ENCODE measurements at places on chromosomes 5 and 9. TPM values are rescaled to one million over a fixed set of nuclear protein-coding genes. Genes with fewer than 3 reads are reported as not detected.

- DNase-seq = no peak
These were observed 58.8 kb upstream of the IGFBPL1 start for GRCh38 chr9:38482918-38483592.

- no peak for DNase-seq
These were observed 1.5 kb upstream of the TBC1D9B start for GRCh38 chr5:179909224-179909623.

DNA sequence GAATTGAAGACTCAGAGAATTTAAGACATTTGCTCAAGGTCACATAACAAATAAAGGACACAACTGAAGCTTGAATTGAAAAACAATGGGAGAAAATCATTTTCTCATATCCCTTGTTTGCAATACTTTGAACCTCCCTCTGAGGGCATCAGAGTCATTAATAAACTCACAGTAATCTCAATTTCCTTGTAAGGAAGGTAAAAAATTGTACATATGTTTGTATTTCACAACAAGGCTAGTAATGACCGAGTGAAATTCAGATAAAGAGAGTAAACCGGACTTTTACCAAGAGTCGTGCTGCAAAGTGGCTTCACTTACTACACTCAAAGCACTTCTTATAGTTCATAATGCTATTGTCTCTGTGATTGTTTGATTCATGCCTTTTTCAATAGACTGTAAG, 665.0 kb downstream of the NR2F1-AS1 start:
- DNase-seq = no peak

- DNase-seq = no peak
These were observed 437 bp upstream of the TRIM41 start for GRCh38 chr5:181222630-181223057.

DNA sequence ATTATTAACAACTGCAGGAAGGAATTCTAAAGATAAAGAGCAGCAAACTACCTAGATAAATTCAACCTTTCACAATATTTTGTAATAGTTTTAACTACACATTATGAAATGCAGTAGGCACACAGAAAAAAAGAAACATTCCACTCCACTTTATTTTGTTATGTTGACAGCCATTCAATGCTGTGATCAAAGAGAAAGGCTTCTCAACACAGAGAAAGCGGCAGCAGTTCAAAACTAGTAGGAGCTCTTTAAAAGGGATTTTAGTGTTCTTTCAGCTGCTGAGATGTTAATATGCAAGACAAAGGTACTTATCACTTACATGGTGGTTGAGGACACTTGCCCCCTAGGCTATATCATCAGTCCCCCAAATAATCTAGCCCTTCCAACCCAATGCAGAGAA, 11.6 kb downstream of the CEMIP2 start:
- no peak for DNase-seq

DNA sequence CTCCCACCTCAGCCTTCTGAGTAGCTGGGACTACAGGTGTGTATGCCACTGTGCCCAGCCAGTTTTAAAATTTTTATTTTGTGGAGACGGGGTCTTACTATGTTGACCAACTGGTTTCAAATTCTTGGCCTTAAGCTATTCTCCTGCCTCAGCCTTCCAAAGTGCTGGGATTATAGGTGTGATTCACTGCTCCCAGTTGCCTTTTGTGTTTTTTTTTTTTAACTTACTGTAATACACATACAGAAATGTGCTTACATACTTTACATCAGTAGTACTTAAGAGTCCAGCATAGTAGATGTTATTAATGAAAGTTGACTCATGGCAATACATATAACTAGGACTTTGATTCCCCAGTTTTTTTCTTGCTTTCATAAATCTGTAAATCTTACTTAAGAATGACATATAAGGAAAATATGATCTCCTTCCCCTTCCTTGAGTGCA, 4.7 kb downstream of the MAN2A1 start:
- no peak for DNase-seq

- no peak for DNase-seq
These were observed 42.9 kb downstream of the DBH start for GRCh38 chr9:133679056-133679455.

DNA sequence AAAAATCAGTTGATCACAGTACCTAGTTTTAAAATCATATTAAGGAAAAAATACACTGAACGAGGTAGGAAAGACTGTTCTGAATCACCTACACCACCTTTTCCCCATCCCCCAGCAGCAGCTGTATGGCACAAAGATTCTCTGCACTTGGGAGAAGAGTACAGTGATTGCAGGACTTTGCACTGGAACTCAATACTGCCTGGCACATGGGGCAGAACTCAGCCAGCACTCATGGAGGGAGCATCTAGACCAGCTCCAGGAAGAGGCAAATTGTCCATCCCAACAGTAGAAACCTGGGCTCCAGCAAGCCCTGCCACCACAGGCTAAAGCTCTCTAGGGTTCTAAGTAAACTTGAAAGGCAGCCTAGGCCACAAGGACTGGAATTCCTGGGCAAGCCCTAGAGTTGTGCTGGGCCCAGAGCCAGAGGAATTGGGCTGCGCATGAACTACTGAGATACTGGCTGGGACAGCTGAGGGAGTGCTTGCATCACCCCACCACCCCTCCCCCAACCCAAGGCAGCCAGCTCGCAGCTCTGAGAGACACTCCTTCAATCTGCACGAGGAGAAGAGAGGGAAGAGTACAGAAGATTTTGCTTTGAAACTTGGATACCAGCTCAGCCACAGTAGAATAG, 654.4 kb upstream of the CDH6 start:
- no peak for DNase-seq

DNA sequence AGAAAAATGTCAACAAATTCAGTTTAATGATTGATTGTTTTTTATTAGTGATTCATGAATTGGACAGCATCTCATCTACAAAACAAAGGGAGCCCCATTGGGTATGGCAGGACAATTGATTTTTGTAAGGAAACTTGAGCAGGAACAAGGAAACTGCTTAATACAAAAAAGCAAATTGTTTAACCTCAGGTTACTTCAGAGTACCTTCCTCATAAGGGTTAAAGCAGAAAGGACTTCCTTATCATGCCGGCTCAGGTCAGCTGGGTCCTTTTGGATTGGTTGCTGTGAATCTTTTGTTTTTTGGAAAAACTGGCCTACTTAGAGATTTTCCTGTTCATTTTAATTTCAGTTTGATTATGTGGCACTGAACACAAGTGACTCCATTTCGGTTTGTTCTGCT, 211.8 kb downstream of the ARRDC3 start:
- no peak for DNase-seq

DNA sequence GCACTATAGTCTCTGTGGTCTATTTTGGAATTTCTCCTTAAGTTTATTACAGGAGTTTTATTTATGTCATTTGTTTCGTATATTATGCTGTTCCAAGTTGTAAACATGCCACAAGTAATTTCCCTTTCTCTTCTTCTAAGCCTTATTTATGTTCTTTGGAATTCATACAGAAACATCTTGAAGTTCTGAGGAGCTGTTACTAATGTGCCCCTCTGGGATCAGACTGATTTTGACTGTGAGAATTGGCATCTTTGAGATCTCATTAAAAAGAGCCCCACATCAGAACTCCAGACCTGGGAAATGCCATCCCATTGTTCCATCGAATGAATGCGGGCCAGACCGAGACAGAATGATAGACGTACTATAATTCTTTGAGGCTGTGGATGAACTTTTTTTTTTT, 138.8 kb upstream of the CD180 start:
- DNase-seq = no peak

DNA sequence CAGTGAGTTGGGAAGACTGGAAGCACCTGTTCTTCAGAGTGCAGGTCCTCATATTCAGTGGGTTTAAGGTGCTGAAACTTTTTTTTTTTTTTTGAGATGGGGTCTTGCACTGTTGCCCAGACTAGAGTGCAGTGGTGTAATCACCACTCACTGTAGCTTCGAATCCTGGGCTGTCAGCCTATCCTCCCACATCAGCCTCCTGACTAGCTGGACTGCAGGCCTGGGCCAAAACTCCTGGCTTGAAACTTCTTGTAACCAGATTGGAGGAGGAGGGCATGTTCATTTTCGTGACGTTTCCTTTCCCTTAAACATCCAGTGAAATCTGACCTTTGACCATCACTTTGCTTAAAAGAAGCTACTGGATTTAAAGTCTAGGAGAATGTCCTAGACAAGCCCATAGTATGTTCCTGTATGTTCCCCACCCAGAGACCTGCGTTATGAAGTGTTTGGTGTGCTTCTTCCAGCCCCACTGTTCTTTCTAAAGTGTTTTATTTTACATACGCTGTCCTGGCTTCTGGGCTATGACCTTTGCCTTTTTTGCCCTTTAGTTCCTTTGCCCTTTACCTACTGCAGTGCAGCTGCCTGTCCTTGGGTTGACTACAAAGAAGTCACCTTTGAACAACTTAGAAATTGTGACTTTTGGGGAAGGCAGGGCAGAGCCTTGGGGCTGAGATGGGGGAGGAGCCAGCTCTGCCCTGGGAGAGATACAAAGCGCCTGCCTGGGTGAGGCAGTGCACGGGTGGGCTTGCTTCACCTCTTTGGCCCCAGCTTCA, 18.4 kb downstream of the TENT4A start:
- no peak for DNase-seq

DNA sequence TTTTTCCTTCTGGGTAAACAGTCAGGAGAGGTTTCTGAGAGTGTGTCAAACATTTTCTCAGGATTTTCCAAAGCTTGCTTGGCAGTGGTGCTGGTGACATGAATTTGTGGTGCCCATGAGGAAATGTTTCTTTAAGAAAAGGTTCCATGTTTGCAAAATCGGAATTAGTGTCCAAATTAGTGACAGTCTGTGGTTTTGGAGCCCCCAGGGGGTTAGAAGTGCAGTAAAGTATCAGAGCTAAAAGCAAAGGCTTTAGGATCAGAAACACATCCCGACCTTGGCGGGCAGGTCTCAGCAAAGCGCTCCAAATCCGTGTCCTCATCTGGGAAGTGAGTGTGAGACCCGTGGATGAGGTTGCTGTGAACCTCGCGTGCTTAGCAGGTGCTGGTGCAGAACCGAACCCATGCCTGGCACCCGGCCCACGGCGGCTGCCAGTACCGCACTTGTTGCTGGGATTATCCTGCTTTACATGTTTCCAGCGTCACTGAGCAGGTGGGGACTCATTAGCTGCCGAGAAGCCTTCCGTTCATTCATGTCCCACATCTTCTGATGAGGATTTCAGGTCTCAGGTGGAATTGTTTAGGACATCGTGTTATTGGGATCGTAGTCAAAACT, 70.8 kb upstream of the COL5A1 start:
- peak; percentile 3 for DNase-seq

DNA sequence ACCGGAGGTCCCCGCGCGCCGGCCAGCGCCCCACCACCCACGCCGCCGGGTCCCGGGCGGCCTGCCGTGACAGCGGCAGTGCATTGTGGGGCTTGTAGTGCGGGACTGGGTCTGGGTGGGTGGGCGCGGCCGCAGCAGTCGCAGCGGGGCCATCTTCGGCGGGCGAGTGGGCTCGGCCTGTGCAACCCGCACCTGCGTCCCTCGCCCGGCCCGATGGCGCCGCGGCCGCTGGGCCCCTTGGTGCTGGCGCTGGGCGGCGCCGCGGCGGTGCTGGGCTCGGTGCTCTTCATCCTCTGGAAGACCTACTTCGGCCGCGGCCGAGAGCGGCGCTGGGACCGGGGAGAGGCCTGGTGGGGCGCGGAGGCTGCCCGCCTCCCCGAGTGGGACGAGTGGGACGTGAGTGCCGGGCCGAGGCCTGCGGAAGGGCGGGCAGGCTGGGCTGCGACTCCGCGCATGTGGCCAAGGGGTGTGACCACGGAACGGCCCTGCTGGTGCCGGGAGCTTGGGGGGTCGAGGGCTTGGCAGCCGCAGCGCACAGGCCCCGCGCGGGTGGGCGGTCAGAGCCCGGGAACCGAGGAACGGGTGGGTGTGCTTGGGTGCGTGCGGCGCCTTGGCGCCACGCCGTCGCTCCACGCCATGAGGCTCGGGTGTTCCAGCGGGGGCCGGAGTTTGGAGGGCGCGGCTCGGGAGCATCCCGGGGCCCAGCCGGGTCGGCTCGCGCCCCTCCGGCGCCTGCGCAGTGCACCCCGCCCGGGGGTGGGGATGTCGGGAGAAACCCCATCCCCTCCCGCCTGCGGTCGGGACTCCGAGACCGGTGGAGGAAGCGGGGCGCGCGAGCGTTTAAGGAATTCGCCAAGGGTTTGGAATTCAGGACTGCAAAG, at the start of gene ARL10:
Gene ARL10, plus strand, starts transcription at position 137 of the 881 bp plus-strand sequence. Its CDS starts 77 bp downstream, at position 214.
- peak; percentile 39 for DNase-seq

DNA sequence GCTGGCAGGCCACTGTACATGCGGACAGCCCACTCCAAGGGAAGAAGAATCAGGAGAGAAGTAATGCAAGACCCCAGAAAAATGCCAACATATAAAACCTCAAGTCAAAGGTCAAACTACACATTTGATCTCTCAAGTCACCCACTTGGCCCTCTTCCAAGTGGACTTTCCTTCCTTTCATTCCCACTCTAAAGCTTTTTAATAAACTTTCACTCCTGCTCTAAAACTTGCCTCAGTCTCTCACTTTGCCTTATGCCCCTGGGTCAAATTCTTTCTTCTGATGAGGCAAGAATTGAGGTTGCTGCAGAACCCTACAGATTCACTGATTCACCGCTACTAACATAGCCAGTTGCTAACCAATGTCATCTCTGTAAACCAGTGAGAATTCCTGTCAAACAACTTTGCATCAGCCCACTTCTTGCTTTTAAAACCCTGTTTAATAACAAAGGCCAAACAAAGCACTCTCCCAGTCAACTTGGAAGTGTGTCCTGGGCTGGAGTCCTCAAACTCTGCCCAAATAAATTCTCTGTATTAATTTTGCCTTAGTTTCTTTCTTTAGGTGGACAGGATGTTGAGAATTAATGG, 6.9 kb upstream of the ATP6V1G1 start:
- no peak for DNase-seq

DNA sequence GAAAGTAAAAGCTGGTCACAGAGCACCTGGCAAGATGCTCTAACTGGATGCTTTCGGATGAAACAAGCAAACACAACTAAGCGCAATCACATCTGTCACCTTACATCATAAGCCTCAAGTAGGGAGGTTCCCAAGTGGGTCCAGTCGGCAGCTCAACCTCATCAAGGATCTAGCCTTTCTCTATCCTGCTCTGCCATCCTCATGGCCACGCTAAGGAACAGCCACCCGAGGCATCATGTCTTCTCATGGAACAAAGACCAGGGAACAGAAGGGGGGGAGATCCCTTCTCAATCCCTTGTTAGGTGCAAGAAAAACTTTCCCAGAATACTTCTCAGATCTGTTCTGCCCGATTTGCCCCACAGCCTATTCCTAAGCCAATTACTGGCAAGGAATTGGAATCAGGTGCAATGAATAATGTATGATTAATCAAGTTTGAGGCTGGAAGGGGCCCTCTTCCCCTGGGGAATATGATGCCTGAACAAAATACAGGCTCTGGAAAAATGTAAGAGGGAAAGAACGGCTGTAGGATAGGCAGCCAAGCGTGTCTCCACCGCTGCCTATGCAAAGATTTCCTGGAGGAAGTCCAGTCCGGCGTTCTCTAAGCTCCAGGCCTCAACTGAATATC, 1.3 kb upstream of the HABP4 start:
- no peak for DNase-seq

GRCh38 chr9:130535818-130536521, 43.4 kb upstream of the FUBP3 start:
- DNase-seq = no peak

GRCh38 chr9:121510766-121511550, 11.3 kb upstream of the GGTA1 start:
- no peak for DNase-seq

- DNase-seq = no peak
These were observed 29.6 kb downstream of the RGS3 start for GRCh38 chr9:113493203-113493520.

ANGPTL2 gene
- 15.1 TPM for total RNA-seq

UBE2QL1 gene
- total RNA-seq = 0.35 TPM

GABRA6 gene
- total RNA-seq = not detected

CD14 gene
- 28.2 TPM for total RNA-seq

HNRNPAB gene
- total RNA-seq = 385 TPM

PRRX2 gene
- total RNA-seq = 0.64 TPM

KCNMB1 gene
- 6.9 TPM for total RNA-seq

ISL1 gene
- total RNA-seq = 1.6 TPM

CFAP90 gene
- not detected for total RNA-seq

TLR4 gene
- 3.2 TPM for total RNA-seq

DMRT3 gene
- total RNA-seq = not detected

AIF1L gene
- 4.0 TPM for total RNA-seq
